Activated naive CD4-positive, alpha-beta T cell treated with anti-CD3 and anti-CD28 coated beads, Interleukin-2, amount 50 U/mL, for 72 hours (primary cell): ENCODE measurements at places on chromosomes 4 and X.

- no peak for DNase-seq
Measured at GRCh38 chr4:165612936-165613335, 234.1 kb downstream of the CPE start.

- no peak for DNase-seq
Measured at GRCh38 chrX:15748841-15749240, 10.8 kb downstream of the CA5B start.

GRCh38 chrX:31236231-31236630 lies 164.4 kb upstream of the FTHL17 start:
- no peak for DNase-seq

GRCh38 chrX:129404670-129405008 lies 118.7 kb downstream of the SMARCA1 start:
- DNase-seq, result no peak
